RCC 7860 (cell line): ENCODE measurements at places on chromosomes 6 and 20.

GRCh38 chr6:44002067-44002592 lies 125.1 kb downstream of the MRPL14 start:
- DNase-seq, result peak; percentile 77

DNA sequence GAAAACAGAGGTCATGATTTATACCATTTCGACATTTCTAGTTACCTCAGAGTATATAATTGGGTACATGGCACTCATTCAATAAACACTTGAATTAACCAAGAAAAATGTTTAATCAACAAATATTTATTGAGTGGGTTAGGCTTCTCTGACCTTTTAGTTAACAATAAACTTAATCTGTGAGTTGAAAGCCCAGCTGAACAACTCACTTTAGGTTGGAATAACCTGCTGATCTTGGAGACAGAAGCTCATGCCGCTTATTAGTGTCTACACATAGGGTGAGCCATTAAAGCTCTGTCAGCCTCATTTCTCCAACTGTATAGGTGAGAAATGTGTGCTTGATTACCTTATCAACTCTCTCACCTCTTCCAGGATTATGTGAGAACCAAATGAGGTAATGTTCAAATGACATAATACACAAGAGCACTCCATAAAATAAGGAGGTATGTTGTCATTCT lies 98.2 kb upstream of the DTNBP1 start:
- DNase-seq, result no peak

DNA sequence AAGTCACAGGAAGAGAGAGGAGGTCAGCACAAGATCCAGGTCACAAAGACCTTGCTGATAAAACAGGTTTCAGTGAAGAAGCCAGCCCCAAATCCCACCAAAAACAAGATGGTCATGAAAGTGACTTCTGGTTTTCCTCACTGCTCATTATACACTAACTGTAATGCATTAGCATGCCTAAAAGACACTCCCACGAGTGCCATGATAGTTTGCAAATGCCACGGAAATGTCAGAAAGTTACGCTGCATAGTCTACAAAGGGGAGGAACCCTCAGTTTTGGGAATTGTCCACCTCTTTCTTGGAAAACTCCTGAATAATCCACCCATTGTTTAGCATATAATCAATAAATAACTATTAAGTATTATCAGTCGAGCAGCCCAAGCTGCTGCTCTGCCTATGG lies 427.2 kb downstream of the RFPL4B start:
- DNase-seq, result no peak

GRCh38 chr20:5766085-5766764 lies 16.0 kb downstream of the SHLD1 start:
- no peak for DNase-seq

DNA sequence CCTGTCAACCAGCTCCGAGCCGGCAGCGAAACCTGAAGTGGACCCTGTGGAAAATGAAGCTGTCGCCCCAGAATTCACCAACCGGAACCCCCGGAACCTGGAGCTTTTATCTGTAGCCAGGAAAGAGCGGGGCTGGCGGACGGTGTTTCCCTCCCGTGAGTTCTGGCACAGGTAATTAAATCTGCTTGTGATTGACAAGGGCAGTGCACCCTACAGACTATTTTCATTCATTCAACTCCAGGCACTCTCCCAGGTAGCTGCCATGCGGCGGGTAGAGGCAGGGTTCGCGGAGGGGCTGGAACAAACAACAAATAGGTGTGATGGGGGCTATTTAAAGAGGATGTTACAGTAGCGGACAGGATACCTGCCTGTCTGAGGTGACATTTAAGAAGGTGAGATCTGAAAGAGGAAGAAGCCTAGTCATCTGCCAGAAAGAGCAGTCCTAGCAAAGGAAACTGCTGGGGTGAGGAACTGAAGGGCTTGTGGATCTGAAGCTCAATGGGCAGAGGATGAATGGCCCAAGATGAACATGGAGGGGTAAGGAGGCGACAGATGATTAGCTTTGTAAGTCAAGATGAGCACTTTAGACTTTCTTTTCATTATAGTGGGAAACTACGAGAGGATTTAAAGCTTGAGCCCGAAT lies 810 bp downstream of the MRPL18 start:
- no peak for DNase-seq
